ENCODE measurements at places on chromosomes 2 and 18. TPM values are rescaled to one million over a fixed set of nuclear protein-coding genes. Genes with fewer than 3 reads are reported as not detected.

The RTN4 gene
- total RNA-seq = 107 TPM

The ATF2 gene
- total RNA-seq = 92.2 TPM

The CYP1B1 gene
- 14.3 TPM for total RNA-seq

The SCN7A gene
- total RNA-seq = 8.7 TPM

The EVX2 gene
- 1.5 TPM for total RNA-seq

The TYW5 gene
- 17.2 TPM for total RNA-seq

The RPRM gene
- total RNA-seq = 2.4 TPM

The LYPD6 gene
- 10.2 TPM for total RNA-seq

Measured in testis (tissue), 5 donors.